ENCODE measurements at places on chromosomes 4 and X.
A peak's percentile ranks its signal among the peaks of the same experiment; 100 is the strongest.

GRCh38 chr4:105158837-105159236 lies 12.2 kb downstream of the TET2 start:
- no peak for DNase-seq

DNA sequence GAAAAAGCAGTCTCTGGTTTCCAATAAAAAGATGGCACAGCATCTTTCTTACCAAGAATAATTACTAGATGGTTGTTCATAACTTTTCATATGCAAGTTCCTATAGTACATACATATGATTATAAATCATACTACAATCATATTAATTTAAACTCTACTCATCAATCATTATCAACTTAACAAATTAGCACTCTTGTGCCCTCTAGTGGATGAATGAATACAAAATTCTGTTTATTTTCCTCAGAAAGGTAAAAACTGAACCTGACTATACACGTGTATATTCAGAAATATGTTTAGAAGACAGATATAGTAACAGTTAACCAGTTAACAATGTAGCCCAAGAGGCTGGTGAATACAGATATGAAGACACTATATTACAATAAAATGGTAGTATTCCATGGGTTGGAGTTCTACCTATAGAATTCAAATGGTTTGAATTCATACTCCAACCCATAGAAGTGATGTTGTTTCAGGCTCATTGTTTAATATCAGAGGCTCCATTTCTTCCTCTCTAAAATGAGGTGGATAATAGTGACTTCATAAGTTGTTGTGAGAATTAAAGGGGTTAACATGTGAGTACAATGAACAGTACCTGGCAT lies 100.0 kb downstream of the ADAMTS3 start:
- no peak for DNase-seq

DNA sequence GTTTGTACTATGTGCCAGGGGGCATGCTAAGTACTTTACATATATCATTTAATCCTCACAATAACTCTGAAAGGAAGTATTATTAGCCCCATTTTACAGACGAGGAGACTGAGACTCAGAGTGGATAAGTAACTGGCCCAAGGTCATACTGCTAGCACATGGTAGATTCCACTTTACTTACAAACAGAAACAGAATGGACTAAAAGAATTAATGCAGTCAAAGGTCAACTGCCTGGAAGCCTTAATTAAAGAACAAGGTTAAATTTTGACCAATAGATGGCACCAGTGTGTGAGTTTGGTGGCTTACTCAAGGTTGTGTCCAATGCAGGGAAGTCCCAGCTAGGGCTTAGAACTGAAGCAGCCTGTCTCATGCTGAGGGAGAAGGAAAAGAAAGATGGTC lies 4.7 kb downstream of the RIPPLY1 start:
- DNase-seq, result no peak

DNA sequence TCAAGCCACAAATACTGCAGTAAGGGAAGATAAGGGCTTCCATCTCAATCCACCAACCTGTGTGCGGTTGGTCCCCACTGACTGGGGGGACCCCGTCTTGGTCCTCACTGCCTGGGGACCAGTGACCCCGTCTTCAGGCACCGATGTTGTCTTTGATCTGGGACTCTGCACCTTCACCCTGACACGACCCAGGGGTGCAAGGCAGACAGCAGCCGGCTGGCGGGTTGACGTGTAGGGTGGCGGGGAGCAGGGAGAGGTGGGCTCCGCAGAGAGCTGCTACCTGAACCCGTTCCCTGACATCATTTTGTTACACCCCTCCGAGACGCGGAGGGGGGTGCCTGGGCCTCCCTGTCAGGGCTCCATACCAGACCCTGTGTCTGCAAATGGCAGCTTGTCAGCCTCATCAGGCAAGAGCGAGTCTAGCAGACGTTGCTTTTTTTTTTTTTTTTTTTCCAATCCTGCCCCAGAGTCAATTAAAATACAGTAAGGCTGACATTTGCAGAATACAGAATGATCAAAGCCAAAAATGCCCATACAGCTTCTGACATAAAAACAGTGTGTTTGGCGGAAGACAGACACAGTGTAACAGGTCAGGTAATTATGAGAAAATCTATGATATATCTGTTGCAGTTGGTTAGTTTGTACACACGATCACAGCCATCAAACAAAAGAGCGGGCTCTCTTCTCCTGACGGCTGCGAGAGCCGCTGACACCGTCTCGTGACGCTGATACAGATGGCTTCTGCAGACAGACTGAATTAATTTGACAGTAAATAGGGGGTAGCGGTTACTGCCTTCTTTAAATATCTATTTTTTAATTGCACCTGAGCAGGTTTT lies 118.6 kb downstream of the CRLF2 start:
- no peak for DNase-seq

DNA sequence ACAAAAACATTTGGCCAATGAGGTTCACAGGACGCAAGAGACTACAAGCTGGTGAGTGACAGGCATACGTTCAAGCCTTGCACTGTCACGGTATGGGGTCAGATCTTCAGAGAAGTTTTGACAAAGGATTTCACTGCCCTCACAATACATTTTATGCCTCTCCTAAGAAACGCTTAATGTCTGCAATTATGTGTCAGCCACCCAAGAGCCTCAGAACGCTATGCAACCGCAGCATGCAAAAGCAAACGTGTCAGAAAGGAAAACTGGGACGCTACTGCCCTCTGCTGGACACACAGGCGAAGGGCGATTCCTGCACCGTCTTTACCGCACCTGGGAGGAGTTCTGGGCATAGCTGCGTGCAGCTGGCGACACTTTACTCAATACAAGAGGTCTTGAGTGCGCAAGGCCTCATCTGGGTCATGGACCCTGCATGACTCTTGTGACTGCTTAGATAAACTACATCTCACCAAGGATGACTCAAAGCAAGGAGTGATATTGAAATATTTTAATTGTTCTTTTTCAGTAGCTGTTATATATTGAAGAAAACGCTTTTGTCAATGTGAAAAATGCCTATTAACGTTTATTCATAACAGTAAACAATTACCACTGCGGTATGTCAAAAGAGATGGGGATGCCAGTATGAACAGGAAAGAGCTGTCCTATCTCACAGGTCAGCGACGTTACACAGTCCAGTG lies 147.6 kb upstream of the FRG1 start:
- DNase-seq, result peak; percentile 85

GRCh38 chr4:68319040-68319439 lies 30.9 kb downstream of the YTHDC1 start:
- no peak for DNase-seq

GRCh38 chr4:87532109-87532508 lies 2.9 kb upstream of the SPARCL1 start:
- no peak for DNase-seq

GRCh38 chr4:153684182-153684970 lies at the start of gene TLR2:
TLR2 (plus strand) TSS chr4:153684280; CDS start chr4:153702908, 18,628 bp downstream.
- DNase-seq, result peak; percentile 44
